NCI-H187 treated with DMSO at 0.1 percent for 48 hours (cell line): ENCODE measurements at places on chromosomes 6 and 20.

DNA sequence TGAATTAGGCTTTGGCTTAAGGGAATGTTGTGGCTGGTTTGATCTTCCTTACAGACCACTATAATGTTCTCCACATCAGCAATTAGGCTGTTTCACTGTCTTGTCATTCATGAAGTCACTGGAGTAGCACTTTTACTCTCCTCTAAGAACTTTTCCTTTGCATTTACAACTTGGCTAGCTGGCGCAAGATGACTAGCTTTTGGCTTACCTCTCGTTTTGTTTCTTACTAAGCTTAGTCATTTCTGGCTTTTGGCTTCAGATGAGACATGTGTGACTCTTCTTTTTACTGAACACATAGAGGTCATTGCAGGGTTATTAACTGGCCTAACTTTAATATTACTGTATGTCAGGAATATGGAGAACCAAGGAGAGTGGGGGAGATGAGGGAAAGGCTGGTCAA, 143.2 kb downstream of the PTCHD4 start:
- DNase-seq: no peak

DNA sequence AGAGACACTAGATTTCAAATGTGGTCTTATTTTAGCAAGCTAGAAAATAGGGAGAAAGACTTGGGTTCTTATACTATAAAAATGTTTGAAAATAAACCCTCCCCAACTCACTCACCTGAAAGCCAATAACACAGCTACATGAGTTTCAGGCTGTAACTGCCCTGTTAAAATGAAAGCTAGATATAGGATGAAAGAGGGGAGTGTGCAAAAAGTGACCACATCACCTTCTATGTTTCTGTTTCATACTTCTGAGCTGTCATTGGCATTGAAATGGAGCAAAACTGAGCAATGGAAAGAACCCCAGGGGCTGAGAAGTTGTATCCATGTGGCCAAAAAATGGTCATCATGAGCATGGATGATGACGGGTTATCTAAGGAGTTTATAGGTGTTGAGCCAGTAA, 148.1 kb upstream of the TENT5A start:
- no peak for DNase-seq

GRCh38 chr20:1805816-1806215, 89.4 kb upstream of the SIRPA start:
- no peak for DNase-seq

GRCh38 chr6:108437821-108438220, 122.9 kb upstream of the FOXO3 start:
- no peak for DNase-seq

DNA sequence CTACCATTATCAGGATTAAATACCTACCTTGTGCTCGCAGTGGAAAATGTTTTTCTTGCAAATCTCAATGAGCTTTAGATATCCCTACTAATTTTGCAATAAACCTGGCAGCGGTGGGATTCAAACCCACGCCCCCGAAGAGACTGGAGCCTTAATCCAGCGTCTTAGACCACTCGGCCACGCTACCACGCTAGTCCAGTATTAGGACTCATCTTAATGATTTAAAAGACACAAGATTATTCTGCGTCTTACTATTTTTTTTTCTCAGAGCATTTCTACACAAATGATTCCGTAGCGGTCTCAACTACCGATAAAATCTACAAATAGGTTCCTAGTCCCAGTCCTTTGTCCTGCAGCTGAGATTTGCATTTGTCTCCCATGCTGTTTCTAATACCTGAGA, 35.2 kb upstream of the ZSCAN23 start:
- no peak for DNase-seq
